ENCODE measurements at places on chromosomes 1 and 21.
A peak's percentile ranks its signal among the peaks of the same experiment; 100 is the strongest.

- DNase-seq = no peak
Observed at GRCh38 chr1:63506782-63507181, 16.2 kb downstream of the ITGB3BP start.

DNA sequence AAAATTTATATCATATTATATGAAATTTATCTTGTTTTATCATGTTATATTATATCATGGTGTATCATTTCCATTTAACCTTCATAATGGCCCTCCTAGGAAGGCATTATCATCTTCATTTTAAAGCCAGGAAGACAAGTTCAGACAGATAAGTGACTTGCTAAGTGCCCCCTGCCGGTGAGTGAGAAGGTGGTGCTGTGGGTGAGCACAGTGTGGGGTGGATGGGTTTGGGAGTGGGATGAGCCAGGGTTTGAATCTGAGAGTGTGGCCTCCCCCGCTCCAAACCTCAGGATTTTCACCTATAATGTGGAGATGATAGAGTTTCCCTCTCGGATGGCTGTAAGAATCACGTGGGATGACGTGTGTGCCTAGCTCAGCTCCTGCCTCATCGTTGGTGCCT, 108.7 kb upstream of the IGSF21 start:
- DNase-seq = no peak

GRCh38 chr1:162908780-162909179, 47.8 kb upstream of the CCDC190 start:
- DNase-seq = no peak

DNA sequence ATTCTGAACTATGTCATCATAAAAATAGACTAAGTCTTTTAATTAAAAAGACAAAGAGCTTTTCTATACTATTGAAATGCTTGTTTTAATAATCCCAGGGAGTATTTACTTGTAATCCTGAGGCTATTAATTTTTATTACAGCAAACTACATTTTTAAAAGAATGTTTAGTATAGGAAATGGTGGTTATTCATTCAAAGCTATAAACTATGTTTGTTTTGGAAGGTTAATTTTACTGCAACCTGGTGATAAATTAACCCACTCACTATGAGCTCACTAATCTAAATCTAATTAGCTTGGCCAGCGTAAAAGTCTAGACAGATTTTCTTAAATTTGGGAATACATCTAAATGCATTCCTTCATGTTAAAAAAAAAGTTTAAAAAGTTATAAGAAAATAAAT, 13.8 kb upstream of the EYA3 start:
- DNase-seq = no peak

GRCh38 chr1:112636597-112637253, 17.1 kb downstream of the CAPZA1 start:
- no peak for DNase-seq

DNA sequence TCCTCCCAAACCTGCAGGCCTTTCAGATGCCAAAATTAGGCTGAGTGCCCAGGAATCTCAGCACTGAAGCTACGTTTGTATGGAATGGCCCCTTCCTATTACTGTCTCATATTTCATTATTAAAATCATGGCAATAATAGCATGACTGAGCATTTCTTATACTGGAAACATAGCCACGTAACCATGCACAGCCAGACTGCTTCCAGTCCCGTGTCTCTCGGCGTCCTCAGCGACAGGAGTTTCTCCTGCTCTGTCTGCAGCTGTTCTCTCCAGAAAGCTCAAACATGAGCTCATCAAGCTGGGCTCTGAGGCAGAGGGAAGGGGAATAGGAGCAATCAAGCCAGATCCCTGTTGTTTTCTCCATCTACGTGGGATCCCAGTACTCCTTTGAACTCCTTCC, 104.0 kb downstream of the CDC7 start:
- DNase-seq = no peak

- no peak for DNase-seq
Observed at GRCh38 chr1:30488324-30488913, 235.0 kb downstream of the MATN1 start.

DNA sequence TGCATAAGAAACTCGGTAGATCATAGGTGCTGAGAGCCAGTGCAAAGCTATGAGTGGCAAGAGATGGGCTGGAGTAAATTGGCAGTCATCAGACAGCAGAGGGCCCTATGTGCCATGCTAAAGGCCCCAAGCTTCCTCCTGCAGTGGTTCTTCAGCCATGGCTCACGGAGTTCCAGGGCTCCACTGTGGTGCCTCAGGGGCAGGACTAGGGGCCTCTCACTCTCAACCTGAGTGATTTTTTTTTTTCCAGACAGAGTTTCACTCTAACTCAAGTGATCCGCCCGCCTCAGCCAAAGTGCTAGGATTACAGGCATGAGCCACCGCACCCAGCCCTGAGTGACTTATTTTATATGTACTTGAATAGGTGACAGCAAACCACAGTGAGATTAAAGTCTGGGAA, 10.4 kb upstream of the GJA8 start:
- DNase-seq = peak; percentile 48

DNA sequence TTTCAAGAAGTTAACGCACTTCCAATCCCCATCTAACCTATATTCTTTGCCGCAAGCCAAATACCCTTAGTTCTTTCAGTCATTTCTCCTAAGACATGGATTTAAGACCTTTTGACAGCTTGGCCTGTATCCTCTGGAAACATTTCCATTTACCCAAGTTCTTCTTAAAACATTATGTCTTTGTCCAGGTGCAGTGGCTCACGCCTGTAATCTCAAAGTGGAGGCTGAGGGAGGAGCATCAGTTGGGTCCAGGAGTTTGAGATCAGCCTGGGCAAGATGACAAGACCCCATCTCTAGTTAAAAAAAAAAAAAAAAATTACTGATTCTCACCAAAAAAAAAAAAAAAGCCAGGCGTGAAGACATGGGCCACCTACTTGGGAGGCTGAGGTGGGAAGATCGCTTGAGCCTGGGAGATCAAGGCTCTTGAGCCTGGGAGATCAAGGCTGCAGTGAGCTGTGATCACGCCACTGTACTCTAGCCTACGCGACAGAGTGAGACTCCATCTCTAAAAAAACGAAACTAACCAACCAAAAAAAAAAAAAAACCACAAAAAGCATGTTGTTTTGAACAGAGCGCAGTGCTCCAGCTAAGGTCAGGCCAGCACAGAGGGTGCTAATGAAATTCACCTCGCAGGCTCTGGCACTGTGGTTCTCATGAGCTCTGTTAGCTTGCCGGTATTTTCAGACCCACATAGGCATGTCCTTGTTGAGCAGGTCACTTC, 36.0 kb downstream of the NUAK2 start:
- no peak for DNase-seq

GRCh38 chr21:35266546-35266945, 217.4 kb upstream of the RUNX1 start:
- DNase-seq = no peak

GRCh38 chr1:159122005-159122621, 45.5 kb upstream of the AIM2 start:
- no peak for DNase-seq

- no peak for DNase-seq
Observed at GRCh38 chr1:230334447-230334837, 91.7 kb downstream of the PGBD5 start.

- no peak for DNase-seq
Observed at GRCh38 chr1:2629627-2630497, 3.0 kb downstream of the MMEL1 start.

DNA sequence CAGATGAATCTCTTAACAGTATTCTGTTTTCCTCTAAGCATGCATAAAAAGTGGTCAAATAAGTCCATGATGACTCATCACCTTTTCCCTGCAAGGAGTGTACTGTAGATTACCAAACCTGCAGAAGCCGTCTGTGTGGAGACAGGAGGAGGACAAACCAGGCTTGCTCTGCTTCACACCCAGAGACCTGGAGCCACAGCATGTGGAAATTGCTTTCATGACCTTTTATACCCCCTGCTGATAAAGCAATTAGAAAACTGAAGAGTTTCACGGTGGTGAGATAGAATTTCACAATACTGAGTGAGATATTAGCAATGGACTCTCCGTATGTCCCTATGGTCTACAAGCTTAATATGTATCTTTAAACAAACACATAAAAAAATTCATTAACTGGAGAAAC, 9.4 kb downstream of the CORT start:
- DNase-seq = no peak

GRCh38 chr1:161175771-161176453, 1.4 kb downstream of the B4GALT3 start:
- DNase-seq = no peak

DNA sequence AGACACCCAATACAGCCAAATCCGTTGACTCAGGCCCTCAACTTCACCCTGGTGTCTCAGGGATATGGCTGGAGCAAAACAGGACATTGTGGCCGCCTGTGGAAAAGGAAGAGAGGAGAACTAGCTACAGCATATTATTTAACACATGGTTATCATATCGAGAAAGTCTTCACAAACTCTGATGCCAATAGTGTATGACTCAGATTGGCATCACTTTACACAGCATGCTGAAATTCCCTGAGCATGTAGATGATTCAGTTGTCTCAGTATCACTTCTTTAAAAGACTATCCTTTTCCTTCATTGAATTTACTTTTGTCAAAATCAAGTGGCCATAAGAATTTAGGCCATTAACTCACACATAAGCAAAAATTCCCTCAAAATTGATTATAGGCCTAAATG, 20.1 kb downstream of the HSD3B2 start:
- no peak for DNase-seq

GRCh38 chr1:14514739-14515138, 83.7 kb upstream of the KAZN start:
- DNase-seq = no peak

GRCh38 chr1:230878591-230878990, 10.3 kb upstream of the C1orf198 start:
- no peak for DNase-seq

GRCh38 chr1:247434005-247434404, 18.0 kb downstream of the NLRP3 start:
- DNase-seq = no peak

DNA sequence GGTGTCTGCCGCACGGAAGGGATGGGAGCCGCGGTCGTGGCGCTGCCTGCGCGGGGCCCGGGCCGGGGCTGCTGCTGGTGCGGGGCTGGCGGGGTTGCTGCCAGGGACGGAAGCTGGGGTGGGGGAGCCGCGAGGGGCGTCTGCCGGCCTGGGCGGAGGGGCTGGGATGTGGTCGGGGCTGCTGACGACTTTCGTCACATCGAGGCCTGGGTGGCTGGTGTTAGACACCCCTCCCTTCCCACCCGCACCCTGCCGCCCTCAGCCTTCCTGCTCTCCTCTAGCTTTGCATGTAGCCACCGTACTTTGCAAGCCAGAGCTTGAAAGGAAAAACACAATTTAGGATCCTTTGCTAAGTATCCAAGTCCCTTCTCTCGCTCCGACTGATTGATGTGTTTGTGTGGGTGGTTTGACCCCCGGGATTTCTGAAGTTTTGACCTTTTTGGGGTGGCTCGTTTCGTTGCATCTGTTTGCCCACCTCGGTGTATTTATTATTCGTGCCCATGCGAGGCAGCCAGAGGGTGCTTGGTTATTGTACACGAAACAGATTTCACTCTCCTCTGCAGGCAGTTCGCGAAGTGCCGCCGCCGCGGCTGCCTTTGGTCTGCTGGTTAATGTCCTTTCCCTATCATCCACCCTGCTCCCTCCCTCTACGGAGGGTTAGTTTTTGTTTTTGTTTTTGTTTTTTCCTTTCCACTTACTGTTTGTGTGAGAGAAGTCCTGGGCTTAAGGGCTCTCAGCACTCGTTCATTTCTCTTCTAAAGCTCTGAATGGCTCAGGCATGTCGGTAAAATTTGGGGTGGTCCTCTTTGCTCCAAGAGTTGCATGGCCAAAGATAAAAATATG, 868 bp downstream of the C1orf21 start:
- no peak for DNase-seq

DNA sequence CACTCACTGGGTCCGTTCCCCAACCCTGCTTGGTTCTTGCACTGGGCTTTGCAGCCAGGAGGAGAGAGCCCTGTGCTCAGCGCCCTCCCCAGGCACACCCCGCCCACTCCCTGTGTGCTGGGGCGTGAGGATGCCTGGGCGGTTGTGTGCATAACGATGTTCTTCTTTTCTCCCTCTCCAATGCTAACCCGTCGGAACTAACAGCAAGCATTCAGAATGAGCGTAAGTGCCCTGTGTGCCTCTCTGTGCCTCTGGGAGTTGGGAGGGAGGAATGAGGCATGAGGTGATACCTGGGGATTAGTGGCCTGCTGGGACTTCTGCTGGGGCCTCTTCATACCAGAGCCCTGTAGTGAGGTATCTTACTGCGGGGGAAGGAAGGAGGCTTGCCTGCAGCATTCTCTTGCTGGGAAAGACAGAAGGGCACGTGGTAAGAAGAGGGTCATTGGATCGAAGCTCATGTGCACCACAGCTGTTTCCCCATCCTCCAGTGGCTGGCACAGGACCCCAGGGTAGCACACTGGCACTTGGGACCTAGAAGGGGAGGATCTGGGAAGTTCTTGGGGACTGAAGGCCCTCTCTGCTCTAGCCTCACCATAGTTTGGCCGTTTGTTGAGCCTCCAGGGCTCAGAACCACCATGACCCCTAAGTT, 79.8 kb downstream of the NFASC start:
- DNase-seq = no peak

Measured in NCI-H460 (cell line).